Germinal center (tissue), 1 donor: ENCODE measurements at places on chromosomes 1 and 21.

- DNase-seq = peak; percentile 39
Measured at GRCh38 chr1:111481387-111482221, 7.8 kb downstream of the C1orf162 start.

GRCh38 chr1:24985737-24986136 lies 55.7 kb upstream of the RUNX3 start:
- DNase-seq = no peak

- DNase-seq = no peak
Measured at GRCh38 chr1:6464514-6464836, 1.5 kb downstream of the TNFRSF25 start.

DNA sequence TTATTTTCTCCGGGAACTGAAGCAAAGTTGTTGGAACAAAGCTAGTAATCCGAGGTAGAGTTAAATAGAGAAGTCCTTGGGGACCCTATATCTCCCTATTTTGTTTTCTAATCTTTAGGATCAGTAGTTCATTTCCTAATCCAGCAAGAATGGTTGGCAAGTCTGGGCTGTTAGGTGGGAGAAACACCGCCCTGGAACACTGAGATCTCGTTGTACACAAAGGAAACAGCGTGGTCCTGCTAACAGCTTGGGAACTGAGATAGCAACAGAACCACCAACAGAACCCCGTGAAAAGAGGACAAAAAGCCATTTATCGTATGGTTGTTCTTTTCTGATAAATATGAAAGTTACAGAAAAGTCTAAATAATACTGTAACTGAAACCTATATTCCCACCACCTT lies 121.9 kb upstream of the CDC42BPA start:
- no peak for DNase-seq

DNA sequence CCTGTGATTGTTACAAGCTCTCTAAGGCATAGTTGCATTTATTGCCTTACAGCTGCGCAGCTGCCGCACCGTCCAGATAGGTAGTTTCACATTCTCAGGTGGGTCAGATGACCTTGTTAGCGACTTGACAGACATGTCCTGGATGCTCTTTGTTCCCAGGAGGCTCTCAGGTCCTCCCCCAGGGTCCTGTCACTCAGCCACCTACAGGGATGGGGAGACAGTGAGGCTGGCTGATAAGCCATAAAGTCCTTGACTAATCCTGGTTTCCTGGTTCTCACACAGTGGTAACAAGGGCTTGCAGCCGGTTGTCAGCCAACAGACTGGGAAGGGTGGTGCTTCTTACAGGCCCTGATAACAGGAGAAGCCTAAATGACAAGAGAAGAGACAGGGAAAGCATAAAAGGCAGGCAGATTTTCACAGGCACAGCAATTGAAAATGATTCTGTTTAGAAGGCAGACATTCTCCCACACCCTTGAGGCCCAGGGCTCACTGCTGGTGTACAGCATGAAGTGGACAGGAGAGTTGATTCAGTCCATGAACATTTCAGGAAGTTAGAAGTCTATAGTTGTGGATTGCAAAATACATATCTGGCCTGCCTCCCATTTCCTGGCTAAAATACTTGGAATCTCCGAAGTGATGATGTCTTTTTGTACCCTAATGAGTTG lies 2.9 kb downstream of the ARF1 start:
- DNase-seq = no peak

DNA sequence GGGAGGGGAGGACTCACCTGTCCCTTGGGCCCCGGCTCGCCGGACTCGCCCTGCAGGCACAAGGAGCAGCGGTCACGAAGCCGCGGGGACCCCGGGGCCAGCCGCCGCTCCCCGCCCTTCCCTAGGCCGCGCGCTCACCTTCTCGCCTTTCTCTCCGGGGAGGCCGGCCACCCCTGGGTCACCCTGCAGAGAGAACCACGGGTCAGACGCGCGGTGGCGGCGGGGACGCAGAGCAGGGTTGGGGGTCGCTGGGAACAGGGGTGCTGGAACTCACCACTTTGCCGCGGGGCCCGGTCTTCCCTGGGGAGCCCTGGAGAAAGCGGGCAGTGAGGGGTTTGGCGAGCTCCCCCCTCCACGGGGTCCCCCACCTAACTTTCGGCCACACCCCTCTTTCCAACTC lies 13.3 kb downstream of the COL9A2 start:
- no peak for DNase-seq
